Calu3 (cell line): ENCODE measurements at places on chromosomes 2 and 18.

DNA sequence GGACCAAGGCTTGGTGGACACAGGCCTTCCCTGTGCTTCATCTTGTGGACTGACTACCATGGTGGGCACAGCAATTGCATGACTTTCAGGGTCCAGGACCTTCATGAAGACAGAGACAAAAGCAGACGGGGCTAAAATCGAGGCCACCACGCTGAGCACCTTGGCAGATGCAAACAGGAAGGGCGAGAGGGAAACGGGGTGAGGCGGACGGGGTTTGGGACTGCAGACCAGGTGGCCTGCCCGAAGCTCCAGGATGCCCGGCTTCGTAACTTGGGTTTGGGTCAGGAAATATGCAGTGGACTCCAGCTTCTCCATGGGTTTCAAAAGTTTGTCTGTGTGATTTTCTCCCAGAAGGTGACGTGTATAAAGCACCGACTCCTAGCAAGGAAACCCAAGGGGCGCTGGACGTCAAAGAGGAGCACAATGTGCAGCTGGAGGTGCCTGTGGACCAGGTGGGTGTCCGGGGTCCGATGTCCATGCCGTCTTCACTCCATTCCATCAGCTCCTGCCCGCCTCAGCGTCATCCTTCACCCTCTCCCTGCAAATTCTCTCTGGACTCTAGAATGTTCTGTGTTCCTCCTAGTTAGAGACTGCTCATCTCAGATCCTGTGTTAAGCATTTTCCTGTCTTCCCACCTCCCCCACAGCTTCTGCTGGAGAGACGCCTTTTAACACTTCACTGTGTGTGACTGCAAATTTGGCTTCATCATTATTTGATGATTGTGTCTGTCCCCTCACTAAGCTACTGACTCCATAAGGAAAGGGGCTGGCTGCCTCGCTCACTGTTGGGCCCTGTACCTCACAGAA is 65.8 kb downstream of the DCDC2C start:
- no peak for DNase-seq

DNA sequence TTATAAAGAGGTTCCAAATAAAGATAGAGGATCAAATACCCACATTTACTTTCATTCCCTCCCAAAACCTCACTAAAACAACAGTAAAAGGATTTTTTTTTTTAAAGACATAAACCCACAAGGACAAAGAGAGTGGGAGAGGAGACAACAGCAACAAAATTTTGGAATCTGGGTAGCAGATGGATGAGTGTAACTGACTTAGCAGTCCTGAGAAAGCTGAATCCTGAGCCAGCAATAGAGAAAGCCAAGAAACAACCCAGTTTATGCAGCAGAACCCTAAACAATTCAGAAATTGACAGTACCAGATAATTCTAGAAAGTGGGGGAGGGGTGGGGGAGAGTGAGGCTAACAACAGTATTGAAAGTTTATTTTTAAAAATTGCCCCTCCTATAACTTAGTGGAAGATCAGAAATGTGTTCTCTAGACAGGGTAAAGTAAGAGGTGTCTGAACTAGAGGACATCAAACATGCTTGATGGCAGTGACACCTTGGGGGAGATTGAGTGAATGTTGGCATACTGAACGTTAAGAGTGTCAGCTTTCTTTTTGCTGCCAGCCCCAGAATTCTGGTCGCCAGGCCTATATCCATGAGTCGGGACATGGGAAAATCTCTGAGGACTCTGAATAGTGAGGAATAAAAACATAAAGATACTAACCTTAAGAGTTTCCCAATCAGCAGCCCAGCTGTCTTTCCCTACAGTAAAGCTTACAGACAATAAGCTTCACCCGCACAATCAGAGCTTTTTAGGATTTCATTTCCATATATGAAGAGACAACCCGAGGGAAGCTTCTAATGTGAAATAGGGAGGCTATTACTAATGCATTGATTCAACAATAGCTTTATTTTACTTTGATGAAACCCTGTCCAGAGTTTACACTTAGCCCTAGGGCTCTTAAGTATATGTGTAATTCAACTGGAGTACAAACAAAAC is 128.0 kb upstream of the ALPP start:
- DNase-seq = no peak

DNA sequence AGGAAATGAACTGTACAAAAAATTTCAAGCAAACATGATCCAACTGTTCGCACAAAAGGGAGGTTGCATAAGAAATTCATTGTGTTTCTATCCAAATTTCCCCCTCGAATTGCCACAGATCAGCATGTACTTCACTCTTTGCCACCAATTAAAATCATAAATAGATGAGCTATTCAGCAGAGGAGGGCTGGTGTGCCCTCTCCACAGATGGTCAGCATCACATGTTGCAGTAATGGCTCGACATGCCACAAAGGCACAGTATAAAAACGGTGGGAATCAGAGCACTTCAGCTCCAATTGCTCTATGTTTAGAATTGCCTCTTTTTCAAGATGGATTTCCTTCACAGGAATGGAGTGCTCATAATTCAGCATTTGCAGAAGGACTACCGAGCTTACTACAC is at the start of gene G6PC2:
TSS of gene G6PC2 (plus strand) at position 289 of the 400 bp plus-strand sequence. CDS start at position 330, 41 bp downstream.
- DNase-seq = no peak

GRCh38 chr2:38228753-38229152 is 148.3 kb downstream of the ATL2 start:
- DNase-seq = no peak

DNA sequence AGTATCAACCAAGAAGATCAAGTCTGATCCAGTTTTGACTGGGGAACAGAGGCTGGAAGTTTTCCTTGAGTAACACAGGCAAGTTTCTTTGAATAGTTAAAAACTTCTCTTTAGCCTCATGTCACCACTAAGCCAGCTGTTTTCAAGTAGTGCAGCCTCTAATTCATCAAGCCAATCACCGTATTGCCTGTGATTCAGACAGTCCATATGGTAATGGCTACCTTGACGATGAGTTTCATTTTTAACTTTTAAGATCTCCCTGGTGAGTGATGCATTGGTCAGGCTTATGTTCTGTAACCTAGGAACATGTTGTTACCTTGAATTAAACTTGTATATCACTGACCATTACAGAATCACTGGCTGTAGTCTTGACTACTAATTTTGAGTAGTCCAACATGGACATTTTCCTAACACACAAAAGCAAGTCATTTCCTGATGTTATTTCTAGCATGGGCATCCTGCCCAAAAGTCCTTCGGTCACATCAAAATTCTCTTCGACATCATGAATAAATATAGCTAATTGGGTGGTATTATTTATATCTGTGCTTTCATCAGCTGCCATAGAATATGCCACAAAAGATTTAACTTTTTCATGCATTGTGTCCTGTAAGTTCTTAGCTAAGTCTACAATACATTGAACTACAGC is 238.8 kb upstream of the GCFC2 start:
- no peak for DNase-seq

DNA sequence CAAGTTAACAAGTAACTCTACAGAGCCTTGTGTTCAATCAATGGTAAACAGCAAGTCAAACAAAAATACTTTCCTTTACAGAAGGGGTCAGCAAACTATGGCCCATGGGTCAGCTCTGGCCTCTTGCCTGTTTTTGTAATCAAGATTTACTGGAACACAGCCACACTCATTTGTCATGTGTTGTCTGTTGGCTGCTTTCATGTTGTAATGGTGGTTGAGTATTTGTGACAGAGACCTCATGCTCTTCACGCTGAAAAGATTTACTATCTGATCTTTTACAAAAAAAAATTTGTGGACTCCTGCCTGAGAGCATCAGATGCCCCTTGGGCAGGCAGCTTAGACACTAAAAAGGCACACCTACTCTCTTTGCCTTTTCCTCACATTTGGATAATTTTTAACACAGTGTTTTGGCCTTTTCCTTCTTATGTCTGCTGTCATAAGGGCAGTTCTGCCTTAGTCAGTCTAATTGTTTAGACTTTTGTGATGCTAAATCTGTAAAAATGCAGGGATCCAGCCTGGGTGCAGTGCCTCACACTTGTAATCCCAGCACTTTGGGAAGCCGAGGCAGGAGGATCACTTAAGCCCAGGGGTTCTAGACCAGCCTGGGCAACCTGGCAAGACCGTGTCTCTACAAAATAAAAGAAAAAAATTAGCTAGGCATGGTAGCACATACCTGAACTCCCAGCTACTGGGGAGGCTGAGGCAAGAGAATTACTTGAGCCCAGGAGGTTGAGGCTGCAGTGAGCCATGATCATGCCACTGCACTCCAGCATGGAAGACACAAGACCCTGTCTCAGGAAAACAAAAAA is 18.3 kb downstream of the IL1B start:
- peak; percentile 41 for DNase-seq

- no peak for DNase-seq
Measured at GRCh38 chr18:12053289-12053688, 40.4 kb upstream of the ANKRD62 start.

GRCh38 chr2:111671426-111672150 is 212.4 kb downstream of the ANAPC1 start:
- peak; percentile 59 for DNase-seq

- DNase-seq = no peak
Measured at GRCh38 chr2:176490061-176490861, 221.0 kb downstream of the MTX2 start.

DNA sequence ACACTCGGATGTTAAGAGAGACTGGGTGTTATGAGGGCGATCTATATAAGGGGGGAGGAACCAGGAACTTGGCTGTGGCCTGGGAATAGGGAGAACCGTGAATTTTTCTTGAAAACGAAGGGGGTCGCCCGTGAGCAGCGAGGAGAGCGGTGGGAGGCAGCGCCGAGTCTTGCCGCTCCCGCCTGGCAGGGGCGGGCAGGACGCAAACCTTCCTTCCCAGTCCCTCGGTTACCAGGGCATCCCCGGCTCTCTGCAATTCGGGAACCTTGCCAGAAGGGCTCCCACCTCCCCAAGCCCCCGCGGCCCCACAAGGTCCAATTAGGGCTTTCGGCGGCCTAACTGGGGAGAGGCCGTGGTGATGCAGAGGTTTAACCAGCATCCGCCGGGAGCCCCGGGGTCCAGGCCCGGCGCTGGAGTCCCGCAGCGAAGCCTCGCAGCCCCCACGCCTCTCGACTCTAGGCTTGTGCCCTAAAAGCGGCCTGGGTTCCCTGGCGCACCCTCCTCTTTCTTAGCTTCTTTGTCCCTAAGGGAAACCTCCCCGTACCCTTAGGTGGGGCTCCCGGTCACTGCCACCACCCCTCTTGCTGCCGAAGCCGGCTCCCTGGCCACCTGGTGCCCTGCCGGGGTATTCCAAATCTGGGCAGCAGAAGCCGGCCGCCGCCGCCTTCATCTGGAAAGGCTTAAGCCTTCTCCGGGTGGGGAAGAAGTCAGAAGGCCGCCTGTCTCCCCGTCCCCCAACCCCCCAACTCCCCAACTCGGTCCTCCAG is 680 bp upstream of the FHOD3 start:
- peak; percentile 83 for DNase-seq

DNA sequence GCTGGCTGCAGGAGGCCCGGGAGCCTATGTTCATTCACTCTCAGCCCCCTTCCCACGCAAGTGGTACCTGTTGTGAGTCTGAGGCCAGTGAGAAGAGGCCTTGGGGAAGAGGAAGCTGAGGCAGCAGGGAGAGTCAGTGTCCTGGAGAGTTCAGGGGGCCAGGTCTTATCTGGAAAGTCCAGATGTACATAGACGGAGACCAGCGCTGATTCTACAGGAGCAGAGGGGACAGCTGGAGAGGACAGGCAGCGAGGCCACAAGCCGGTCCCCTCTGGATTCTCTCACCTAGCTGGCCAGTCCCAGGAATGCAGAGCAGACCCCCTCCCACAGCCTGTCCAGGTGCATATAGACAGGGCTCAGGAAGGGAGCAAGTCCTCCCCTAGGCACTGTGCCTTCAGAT is 29.1 kb upstream of the SELENOI start:
- DNase-seq = no peak

GRCh38 chr2:22902180-22902550 is 482.8 kb upstream of the KLHL29 start:
- DNase-seq = no peak

- DNase-seq = peak; percentile 76
Measured at GRCh38 chr2:205754924-205755321, 72.6 kb downstream of the NRP2 start.

- DNase-seq = no peak
Measured at GRCh38 chr18:12721495-12722275, 18.8 kb downstream of the PSMG2 start.
